ENCODE measurements at places on chromosomes 6 and 20. TPM values are rescaled to one million over a fixed set of nuclear protein-coding genes. Genes with fewer than 3 reads are reported as not detected.

TAF8 gene
- 15.2 TPM for total RNA-seq

EEF1A2 gene
- total RNA-seq: 0.33 TPM

NRN1 gene
- 0.11 TPM for total RNA-seq

TRAPPC3L gene
- not detected for total RNA-seq

ERVFRD-1 gene
- 0.12 TPM for total RNA-seq

All from uterine smooth muscle cell (primary cell).